ENCODE measurements at places on chromosomes 2 and 18.

DNA sequence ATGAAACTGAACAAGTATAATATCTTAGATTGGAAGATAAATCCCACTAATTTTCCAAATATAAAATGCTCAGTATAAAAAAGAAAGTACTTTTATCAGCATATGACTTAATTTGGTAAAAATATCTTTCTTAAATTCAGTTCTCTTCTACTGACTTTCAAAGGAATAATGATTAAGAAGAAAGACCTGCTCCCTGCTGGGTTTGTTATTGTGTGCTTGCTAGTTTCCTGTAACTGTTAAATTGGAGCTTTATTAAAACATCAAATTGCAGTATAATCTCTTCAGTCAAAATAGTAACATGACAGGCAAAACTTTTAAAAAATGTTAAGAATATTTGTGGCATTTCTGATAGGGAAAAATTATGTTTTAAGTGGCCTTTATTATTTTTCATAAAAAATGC lies 1317.4 kb upstream of the CDH2 start:
- ATAC-seq: no peak

DNA sequence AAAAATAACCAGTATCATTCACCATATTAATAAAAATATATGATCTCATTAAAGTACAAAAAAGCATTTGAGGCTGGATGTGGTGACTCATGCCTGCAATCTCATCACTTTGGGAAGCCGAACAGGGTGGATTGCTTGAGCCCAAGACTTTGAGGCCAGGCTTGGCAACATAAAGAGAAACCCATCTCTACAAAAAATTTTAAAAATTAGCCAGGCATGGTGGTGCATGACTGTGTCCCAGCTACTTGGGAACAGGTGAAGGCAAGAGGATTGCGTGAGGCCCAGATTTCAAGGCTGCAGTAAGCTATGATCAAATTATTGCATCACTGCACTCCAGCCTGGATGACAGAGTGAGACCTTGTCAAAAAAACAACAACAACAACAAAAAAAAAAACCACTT lies 75.9 kb downstream of the RAD51AP2 start:
- no peak for ATAC-seq

DNA sequence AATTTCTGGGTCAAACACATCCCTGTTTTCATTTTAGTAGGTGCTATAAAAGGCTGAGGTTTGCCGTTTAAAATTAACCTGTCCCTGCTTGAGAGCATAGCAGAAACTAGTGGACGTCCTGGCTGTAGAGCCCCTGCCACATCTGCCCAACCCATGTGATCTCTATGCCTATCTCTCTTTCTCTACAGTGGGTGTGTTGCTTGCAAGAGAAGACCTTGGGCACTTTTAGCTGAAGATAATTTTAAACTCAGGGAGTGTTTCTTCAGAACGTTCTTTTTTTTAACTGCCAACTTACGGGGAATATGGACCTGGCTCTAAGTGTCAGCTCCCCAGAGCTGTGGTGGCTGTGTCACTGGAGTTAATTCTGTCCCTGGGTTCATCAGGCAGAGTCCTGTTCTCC lies 100.6 kb downstream of the NRP2 start:
- no peak for ATAC-seq

DNA sequence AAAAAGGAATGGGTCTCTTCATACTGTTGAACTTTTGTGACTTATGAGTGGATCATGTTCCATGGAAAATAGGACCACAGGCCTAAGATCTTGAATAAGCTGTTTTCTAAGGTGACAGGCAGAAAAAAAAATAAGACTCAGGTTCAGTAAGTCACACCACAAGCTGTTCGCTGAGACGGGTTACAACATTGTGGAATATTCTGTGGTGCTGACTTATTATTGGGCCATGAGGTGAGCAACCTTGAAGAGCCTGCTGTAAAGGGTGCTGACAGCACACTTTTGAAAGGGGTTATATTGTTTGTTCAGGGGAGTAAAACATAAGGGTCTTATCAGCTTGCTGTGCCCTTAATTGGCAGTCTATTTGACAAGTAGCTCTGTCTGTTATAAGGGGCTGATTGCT lies 439.8 kb upstream of the SLC14A2 start:
- no peak for ATAC-seq

GRCh38 chr18:79411614-79412526 lies 16.1 kb downstream of the NFATC1 start:
- ATAC-seq: no peak

Measured in SK-N-SH treated with all-trans-retinoic acid at 6 μM for 48 hours (cell line).